ENCODE measurements at places on chromosomes 7 and 10.

GRCh38 chr7:51275532-51275931 lies 41.1 kb downstream of the COBL start:
- no peak for DNase-seq

- no peak for DNase-seq
These were observed 46.2 kb upstream of the PLCE1 start for GRCh38 chr10:93947524-93947923.

- no peak for DNase-seq
These were observed 193.1 kb downstream of the WDR37 start for GRCh38 chr10:1249142-1249920.

GRCh38 chr7:148695953-148696352 lies 2.8 kb upstream of the CUL1 start:
- no peak for DNase-seq

DNA sequence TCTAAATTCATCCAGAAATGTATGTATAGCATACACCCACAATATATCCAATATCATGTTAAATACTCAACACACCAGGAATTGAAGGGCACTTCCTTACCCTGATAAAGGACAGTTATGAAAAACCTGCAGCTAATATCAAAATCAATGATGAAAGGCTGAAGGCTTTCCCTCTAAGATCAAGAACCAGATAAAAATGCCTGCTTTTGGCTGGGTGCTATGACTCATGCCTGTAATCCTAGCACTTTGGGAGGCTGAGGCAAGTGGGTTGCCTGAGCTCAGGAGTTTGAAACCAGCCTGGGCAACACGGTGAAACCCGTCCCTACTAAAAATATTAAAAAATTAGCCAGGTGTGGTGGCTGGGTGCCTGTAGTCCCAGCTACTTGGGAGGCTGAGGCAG lies 21.6 kb upstream of the UPP1 start:
- no peak for DNase-seq

DNA sequence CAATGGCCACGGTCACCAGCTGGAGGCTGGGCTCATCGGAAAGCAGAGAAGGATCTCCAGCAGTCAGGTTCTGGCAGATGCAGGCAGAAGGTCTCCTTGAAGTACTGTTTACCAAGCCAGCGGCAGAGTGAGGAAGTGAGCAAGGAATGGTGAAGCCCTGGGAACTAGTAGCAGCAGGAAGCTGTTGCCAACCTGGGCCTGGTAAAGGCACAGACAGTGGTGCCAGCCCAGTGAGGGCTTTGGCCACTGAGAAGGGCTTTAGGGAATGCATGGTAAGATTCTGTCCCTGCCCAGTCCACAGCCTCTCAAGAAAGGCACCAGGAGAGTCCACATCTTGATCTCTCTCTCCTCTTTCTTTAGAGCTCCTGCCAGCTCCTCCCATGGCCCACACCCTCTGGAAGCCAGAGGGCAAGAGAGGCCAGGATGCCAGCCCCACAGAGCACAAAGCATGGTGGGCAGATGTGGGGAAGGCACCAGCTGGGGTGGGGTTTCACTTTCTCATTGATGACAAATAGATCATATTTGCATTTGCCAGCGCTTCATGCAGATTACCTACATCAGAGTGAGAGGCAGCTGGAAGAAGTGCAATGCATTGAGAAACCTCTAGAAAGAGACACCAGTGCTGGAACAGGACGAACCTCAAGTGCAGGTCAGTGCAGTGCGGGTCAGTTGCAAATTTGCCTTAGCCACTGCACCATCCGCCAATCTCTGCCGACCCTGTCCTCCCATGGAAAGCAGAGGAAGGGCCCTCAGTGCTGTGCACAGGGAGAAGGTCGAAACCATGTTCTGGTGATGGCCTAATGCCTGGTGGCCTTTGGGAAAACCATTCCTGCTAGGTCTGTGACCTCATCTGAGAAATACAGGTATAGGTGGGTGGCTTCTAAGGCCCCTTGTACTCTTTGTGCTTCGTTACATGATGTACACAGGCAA lies 667.8 kb upstream of the MKI67 start:
- no peak for DNase-seq

GRCh38 chr10:103893817-103894216 lies 24.2 kb downstream of the STN1 start:
- DNase-seq: no peak

- no peak for DNase-seq
These were observed 6.3 kb downstream of the IQCE start for GRCh38 chr7:2564970-2565540.

DNA sequence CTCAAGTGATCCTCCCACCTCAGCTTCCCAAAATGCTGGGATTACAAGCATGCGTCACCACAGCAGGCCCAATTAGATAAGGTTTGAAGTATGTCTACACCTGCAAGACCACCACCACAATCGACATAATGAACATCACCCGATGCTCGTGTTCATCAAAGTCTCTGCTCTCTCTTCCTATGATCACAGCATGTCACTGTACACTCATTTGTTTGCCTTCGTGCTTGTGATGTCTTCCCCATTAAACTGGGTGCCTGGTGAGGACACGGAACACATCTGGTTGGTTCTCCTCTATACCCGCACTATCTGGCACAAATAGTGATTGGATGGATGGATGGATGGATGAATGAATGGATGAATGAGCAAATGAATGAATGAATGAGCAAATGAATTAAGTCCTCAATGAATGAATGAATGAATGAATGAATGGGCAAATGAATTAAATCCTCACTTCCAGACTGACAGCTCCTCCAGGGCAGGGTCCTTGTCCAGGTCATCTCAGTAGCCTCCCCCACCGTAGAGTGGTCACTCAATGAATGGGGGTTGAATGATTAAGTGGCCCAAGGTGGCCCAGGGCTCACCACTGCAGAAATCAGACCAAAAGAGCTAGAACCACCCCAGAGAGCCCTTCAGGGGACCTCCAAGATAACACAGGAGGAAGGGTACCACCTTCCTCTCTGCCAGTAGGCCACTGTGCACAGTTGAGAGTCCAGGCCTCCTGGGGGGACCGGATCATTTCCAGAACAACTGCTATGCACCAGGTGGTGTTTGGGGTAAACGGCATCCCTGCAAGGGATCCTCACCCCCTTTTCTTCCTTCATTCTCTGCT lies 101.9 kb upstream of the TNRC18 start:
- peak; percentile 75 for DNase-seq

- no peak for DNase-seq
These were observed 6.7 kb upstream of the CYREN start for GRCh38 chr7:135177028-135177696.

- no peak for DNase-seq
These were observed 27.8 kb downstream of the A1CF start for GRCh38 chr10:50857579-50857978.

DNA sequence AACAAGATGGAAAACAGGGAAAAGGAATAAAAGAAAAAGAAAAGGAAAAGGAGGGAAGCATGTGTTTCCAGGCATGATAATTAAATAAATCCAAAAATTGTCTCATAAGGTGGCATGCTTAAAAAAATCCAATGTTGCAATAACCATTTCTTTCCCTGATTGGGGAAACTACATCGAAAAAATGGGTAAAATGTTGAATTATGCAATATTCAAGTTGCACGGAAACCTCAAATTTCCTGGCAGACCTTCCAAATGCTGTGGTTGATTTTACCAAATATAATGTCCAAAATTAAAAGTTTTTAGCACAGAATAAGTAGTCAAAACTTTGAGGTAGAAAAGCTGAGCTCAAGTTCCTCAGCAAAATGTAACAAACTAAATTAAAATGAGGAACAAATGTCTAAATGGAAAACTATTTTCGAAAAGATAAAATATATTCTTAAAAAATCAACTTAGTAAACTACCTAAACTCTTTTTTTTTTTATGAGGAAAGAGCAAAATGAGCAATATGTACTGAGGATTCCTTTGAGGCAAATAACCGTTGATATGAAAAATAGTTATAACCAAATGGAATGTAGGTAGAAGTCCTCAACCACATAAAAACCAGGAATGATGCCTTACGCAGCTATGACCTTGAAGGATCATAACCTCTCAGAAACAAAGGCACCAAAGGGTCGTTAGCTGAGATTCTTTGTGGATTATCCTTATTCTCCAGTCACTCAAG lies 52.6 kb downstream of the MACC1 start:
- DNase-seq: peak; percentile 96

- peak; percentile 90 for DNase-seq
These were observed 971 bp downstream of the AEBP1 start for GRCh38 chr7:44104860-44105771.

DNA sequence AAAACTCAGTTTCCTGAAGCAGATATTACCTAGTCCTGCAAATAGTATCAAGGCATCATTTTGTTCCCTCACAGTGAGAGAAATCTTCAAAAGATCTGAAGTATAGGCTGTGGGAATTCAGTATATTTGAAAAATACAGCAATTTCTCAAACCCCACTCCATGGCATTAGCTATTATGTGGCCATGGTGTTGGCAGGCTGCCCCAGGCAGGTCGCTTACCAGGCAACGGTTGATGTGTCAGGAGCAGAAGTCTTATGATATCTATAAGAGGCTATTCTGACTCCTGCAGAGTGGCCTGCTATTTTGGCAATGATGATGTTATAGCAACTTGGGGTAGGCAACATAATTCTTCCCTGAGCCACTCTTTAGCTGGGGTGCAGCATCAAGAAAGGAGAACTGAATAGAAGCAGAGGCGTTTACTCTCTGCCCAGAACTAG lies 187.9 kb downstream of the PLXDC2 start:
- no peak for DNase-seq

- peak; percentile 72 for DNase-seq
These were observed 3.4 kb downstream of the FAS start for GRCh38 chr10:88994019-88994418.

DNA sequence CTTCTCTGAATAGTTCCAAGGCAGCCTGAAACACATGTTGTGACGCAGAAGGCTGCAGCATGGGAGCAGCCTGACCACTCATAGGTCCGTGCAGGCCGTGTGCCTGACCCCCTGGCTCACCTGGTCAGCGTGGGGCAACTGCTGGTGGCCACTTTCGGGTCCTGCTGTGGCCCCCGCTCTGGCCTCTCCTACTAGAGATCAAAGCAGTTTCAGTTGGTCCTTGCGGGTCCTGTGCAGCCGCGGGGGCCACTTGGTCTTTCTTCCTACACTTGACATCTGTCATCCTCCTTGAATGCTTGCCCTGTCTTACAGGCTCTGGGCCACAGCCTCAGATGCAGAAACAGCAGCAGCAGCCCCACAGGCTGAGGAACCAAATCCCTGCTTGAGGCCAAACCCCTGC lies 320.8 kb upstream of the ZNF32 start:
- no peak for DNase-seq

GRCh38 chr10:124493214-124493882 lies 31.7 kb downstream of the LHPP start:
- no peak for DNase-seq

DNA sequence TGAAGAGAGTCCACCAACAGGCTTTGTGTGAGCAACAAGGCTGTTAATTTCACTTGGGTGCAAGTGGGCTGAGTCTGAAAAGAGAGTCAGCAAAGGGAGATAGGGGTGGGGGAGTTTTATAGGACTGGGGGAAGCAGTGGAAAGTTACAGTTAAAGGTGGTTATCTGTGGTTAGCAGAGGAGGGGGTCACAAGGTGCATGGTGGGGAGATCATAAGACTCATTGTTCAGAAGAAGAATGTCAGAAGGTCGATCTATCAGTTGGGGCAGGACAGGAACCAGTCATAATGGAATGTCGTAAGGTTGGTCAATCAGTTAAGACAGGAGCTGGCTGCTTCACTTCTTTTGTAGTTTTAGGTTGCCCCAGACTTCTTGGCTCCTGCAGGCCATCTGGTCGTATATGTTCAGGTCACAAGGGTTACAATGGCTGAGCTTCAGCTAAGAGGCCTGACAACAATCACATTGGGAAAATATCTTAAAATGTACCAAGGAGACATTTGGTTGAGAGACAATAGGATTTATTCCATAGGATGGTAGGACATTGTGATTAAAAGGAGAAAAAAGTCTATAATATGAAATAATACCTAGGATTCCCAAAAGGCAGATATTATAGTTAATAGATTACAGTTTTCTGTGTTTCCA lies 356.4 kb downstream of the ANKRD7 start:
- no peak for DNase-seq

GRCh38 chr7:18504965-18505364 lies 9.4 kb downstream of the HDAC9 start:
- no peak for DNase-seq

DNA sequence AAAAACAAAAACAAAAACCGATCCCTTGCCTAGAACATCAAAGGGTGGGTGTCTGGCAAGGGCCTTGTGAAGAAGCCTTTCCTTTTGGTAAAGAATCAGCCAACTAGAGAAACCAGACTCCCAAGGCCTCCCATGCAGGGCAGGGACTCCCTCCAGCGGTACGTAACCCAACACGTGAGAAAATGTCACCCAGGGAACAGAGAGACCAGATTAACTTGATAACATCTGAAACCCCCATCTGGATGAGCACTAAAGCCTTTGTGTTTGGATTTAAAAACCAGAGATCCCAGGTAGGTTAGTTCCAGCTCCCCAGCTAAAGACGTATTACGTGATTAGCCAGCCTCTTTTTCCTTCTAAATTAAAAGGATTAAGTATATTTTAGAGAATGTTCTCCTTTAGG lies 3.0 kb upstream of the HABP2 start:
- no peak for DNase-seq

DNA sequence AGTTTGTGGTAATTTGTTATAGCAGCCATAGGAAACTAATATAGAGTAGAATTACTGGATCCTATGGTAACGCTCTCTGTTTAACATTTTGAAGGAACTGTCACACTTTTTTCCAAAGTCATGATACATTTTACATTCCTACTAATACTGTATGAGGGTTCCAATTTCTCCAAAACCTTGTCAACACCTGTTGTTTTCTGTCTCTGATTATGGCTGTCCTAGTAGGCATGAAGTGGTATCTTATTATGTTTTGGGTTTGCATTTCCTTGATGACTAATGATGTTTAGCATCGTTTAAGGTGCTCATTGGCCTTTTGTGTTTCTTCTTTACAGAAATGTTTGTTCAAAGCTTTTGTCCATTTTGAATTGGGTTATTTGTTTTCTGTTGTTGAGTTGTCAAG lies 69.6 kb downstream of the VPS50 start:
- no peak for DNase-seq

DNA sequence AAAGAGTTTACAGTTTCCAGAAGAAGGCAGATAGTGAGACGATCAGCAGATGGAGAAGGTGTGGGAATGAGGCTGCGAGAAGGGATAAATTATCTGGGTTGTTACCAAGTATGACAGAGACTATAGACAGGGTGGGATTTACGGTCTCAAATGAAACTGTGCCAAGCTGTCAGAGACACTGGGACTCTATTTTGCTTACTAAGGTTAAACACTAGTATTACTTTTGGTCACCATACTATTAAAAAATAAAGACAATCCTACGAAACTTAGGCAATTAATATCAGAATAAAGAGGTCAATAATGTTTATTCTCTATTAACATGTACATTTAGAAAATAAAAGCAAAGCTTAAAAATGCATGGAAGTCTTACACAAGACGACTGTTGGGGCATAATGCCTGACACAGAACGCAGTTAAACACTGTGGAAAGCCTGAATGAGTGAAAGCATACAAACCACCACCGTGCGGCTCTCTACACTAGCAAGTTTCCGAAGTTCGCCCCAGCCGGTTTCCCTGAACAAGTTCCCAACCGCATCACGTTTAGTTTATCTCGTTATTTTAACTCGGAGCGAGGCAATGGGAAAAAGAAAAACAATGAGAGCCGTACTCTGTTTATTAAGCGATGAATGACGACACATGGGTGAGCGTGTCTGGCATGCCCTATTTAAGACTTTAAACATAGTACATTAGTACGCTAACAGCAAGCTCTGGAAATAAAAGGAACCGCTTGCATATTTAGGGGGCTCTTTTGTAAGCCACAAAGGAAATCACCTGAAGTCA lies 909 bp upstream of the CC2D2B start:
- peak; percentile 63 for DNase-seq
